ENCODE measurements at places on chromosomes 3 and 15. TPM values are rescaled to one million over a fixed set of nuclear protein-coding genes. Genes with fewer than 3 reads are reported as not detected.

MAP6D1 gene
- 4.1 TPM for total RNA-seq

CX3CR1 gene
- total RNA-seq, result not detected

MYZAP gene
- total RNA-seq, result 0.94 TPM

GOLGA8O gene
- not detected for total RNA-seq

TMF1 gene
- total RNA-seq, result 18.3 TPM

MTFMT gene
- total RNA-seq, result 20.8 TPM

PEX5L gene
- 4.9 TPM for total RNA-seq

PARP9 gene
- total RNA-seq, result 3.4 TPM

HERC2 gene
- 88.7 TPM for total RNA-seq

ARL6 gene
- 12.0 TPM for total RNA-seq

LDHAL6B gene
- total RNA-seq, result not detected

ATP11B gene
- 27.2 TPM for total RNA-seq

MYH15 gene
- total RNA-seq, result not detected

PLSCR2 gene
- not detected for total RNA-seq

SH3GL3 gene
- 16.3 TPM for total RNA-seq

SKOR1 gene
- total RNA-seq, result 0.11 TPM

TLR9 gene
- total RNA-seq, result not detected

PIF1 gene
- total RNA-seq, result 136 TPM

PSTPIP1 gene
- total RNA-seq, result 0.63 TPM

KCNMB3 gene
- 2.0 TPM for total RNA-seq

RSL24D1 gene
- total RNA-seq, result 130 TPM

SLC27A2 gene
- total RNA-seq, result 5.8 TPM

WDR49 gene
- total RNA-seq, result 3.2 TPM

THRB gene
- 3.9 TPM for total RNA-seq

TMCO5A gene
- not detected for total RNA-seq

GPR149 gene
- not detected for total RNA-seq

NGRN gene
- 101 TPM for total RNA-seq

PTX3 gene
- total RNA-seq, result 1.4 TPM

ITGA11 gene
- 0.06 TPM for total RNA-seq

ABI3BP gene
- total RNA-seq, result not detected

RASGRP1 gene
- total RNA-seq, result 2.1 TPM

IQCF2 gene
- total RNA-seq, result not detected

Measured in H1 (cell line).